ENCODE measurements at places on chromosomes 13 and 19. TPM values are rescaled to one million over a fixed set of nuclear protein-coding genes. Genes with fewer than 3 reads are reported as not detected.

The ZNF285 gene
- total RNA-seq = 2.8 TPM

The SEMA6B gene
- 4.3 TPM for total RNA-seq

The PRR20A gene
- total RNA-seq = not detected

The IZUMO4 gene
- total RNA-seq = 0.17 TPM
